ENCODE measurements at places on chromosomes 16 and 17. TPM values are rescaled to one million over a fixed set of nuclear protein-coding genes. Genes with fewer than 3 reads are reported as not detected.

The SLC6A2 gene
- total RNA-seq: not detected

DNA sequence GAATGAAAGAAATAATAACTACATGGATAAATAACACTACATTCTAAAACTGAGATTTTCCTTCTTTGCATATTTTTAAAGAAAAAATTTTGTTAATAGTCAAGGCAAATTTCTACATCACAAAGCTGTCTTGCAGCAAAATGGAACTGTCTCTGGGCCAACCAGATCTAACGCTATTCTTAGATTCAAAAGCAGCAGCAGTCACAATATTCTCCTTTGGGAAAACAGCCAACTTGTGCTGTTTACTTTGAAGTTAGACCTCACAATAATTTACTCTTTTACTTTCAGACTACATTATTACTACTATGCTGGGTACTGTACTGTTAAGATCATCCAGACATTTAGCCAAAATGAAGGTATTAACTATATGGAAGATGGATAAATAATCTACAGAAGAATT is 189.1 kb downstream of the CEP112 start:
- DNase-seq: no peak

- no peak for DNase-seq
Observed at GRCh38 chr17:27804113-27804512, 3.8 kb upstream of the NOS2 start.

- no peak for DNase-seq
Observed at GRCh38 chr16:67129422-67129821, 19.7 kb downstream of the PHAF1 start.

GRCh38 chr16:27154705-27155521 is 48.4 kb upstream of the KDM8 start:
- DNase-seq: peak; percentile 77

DNA sequence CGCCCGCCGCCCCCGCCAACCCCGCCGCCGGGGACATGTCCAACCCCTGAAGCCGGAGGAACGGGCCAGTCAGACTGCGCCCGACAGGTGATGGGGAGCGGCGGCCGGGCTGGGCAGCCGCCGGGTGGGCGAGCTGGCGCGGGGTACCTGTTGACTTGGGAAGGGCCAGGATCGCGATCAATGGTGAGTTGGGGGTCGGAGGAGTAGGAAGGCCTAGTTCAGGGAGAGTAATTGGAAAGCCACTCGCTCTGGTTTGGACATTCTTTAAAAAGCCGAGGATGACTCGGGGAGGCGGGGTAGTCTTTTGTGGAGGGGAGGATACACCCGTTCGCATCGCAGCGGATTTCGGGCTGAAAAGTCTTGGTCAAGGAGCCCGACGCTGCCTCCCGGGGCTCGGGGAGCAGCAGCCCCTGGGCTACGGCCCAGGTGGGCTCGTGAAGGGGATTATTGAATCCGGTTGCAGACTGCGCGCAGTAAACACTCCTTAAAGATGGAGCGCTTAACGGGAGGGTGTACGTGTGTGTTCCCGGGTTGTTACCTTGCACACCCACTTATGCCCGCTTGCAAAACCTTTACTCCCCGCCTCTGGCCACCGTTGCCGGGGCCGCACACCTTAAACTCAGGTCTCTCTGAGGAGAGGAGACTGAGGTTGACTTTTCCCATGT is 123.8 kb downstream of the GOSR1 start:
- DNase-seq: no peak

- DNase-seq: no peak
Observed at GRCh38 chr17:77874303-77875050, 84.0 kb upstream of the TNRC6C start.

DNA sequence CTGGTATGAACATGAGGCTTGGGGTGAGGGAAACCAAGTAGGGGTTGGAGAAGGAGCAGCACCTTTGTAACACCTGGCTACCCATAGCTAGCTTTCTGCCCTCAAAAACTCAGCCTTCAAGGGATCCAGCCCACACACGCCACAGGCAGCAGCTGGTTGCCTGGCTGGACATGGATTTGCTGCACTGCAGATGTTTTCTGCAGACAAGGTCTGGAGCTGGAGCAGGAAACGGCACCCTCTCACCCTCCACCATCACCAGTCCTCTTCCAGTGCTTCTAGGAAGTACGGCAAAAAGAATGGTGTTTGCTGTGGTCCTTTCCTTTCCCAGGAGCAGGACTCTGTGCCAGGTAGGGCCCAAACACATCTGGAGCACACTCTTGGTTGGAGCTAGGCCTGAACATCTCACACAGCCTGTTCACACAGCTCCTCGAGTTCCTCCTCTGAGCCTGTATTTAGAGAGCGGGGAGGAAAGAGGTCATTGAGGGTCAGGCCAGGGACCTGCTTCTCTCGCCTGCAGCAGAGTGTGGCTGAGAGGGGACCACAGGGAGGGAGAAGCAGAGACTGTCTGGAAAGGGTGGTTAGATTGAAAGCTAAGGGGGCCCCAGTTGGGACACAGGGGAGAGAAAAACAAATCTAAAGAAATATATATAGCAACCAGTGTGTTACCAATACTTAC is 2.7 kb upstream of the SUPT4H1 start:
- no peak for DNase-seq

The PRSS21 gene
- total RNA-seq: not detected

DNA sequence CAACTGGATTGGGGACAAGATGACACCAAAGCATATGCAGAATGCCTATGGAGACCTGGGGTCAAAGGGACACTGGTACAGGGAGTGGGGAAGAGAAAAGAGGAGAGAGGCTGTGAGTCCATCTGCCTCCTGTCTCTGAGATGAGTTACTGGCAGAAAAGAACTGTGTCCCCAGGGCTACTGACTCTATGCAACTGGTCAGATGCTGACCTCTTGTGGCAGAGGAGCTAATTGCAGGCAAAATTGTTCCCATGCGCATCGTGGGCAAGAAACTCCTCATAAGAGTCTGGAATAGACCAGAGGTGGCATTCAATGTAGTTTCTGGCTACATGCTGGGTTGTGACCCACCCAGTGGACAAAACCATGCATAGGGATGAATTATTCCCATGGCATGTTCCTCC is 26.1 kb upstream of the MLKL start:
- no peak for DNase-seq

GRCh38 chr17:18978050-18978449 is 26.1 kb downstream of the SLC5A10 start:
- DNase-seq: no peak

The RAB26 gene
- total RNA-seq: 0.87 TPM

- DNase-seq: peak; percentile 72
Observed at GRCh38 chr17:31842195-31843069, 16.6 kb downstream of the COPRS start.

DNA sequence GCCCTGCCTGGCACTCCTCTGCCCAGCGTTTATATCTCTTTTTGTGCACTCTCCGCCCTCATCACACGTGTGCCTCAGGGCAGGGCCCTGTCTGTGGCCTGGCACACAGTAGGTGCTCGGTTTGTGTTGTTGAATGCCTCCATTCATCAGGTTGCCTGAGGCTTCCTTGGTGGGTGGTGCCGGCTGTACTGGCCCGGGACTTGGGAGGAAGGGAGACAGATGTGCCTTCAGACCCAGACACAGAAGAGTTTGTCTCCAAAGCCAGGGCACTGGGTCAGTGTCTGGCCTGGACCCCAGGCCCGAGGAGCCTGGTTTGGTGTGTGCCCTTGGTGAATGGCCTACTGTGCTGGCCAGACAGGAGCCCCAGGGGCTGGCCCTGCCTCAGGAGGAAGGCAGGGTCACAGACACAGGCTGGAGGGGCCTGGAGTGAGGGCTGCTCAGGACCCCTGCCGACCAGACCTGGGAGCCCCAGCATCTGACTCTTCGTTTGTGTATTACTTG is 71.6 kb downstream of the RAI1 start:
- DNase-seq: no peak

- DNase-seq: peak; percentile 58
Observed at GRCh38 chr17:74216505-74216904, 3.1 kb downstream of the TTYH2 start.

GRCh38 chr16:17461951-17462729 is 8.6 kb downstream of the XYLT1 start:
- no peak for DNase-seq

- DNase-seq: no peak
Observed at GRCh38 chr17:7721612-7722011, 4.1 kb downstream of the DNAH2 start.

DNA sequence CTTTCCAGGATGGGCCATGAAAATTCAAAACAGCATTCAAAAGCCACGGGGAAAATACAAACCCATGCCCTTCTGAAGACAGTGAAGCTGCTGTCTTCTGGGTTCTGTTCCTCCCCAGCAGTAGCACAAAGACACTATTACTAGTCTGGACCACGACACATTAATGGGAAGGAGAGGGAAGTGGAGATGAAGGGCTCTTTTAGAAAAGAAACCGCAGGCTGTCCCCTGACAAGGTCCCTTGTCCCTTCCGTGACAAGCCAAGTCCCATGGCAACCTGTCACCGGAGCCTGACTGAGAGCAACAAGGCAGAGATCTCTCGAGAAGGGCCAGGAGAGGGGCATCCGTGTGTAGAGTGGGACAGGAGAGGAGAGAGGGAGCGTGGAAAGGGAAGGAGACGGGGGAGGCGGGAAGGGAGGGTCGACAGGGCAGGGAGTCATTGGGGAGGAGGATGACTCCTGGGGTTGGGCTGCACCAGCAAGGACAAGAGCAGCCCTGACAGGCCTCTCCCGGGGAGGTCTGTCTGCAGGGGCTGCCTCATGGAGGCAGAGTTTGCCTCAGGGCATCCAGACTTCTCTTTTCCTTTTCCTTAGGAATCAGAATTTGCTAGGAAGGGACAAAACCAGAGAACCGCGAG is 436.2 kb downstream of the SLC39A11 start:
- DNase-seq: no peak

The PPM1E gene
- 2.3 TPM for total RNA-seq

DNA sequence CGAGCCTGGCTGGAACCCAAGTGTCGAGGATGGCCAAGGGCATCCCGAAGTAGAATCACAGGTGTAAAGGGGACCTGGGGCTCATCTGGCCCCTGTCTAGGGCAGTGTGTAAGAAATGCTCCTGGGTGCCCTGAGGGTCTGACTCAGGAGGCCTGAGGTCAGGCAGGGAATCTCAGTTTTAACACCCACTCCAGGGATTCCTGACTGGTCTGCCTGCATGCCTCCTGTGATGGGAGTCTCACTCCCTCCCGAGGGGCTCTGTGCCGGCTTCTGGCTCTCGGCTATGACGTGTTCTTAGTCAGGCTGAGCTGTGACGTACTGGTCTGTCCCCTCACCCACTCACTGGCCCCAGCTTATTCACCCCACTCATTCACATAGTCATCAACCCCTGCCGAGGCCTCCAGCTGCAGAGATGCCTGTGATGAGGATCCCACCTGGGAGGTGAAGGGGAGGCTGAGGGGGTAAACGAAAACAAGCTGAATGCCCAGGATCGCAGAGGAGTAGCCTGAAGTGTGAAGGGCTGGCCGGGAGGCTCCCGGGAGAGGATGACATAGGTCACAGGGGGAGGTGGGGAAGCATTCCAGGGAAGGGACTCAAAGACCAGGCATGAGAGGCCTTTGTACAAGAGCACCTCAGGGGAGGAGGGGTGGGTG is 23.8 kb downstream of the FAM83G start:
- DNase-seq: no peak

The OR1A2 gene
- total RNA-seq: not detected

The LRRC75A gene
- 1.1 TPM for total RNA-seq

GRCh38 chr16:54031107-54031760 is 255.4 kb downstream of the IRX3 start:
- no peak for DNase-seq

DNA sequence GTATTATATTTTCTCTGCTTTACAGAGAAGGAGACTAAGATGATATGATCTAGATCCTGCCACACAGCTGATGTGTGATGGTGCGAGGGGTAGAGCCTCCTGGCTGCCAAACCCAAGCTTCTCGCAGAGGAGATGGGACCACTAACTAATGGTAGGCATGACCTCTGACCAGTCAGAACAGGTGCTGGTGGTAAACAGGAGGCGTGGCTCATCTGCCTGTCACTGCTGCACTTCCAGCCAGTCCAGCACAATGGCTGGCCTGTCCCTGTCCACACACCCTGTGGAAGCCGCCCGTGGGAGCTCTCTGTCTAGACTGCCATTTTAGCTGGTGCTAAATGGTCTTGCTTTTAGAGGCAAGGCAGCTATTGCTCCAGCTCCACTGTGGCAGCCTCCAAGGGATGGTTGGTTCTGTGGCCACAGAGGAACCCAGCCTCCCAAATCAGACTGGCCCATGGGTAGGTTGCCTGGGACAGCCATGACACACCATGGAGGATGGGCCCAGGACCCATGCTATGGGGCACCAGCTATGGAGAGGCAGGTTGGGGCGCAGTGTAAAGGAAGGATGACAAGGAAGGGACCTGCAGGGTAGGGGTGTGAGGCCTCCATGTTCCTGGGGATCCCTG is 86.7 kb downstream of the KSR1 start:
- DNase-seq: no peak

DNA sequence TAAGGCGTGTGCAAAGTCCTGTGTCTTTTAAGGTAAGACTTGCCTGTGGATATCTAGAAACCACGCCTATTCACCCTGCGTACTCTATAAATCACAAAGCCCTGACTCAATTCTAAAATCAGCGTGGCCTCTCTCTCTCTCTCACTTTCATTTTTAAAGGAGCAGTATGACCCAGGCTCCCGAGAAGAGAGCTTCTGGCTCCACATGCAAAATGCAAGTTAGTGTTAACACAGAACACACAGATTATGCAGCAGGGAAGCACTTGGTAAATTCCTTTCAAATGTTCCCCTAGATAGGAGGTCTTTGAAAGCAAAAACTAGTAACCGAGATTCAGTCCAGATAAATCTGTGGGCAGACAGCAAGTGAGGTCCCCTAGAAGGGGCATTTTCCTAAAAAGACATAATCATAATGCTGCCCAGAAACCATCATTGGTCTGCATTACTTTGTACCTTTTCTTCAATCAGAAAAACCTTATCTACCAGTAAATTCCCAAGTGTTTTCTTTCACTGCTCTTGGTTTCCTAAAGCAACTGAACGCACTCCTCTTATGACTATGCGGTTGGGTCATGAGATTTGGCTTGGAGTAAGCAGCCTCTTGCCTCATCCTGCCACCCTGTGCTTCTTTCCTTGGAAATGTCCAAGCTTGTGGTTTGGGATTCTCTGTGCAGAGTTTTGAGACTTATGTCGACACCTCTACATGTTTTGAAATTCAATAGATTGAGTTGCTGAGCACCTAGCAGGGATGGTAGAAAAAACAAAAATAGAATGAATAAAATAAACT is 31.7 kb upstream of the KCNJ2 start:
- no peak for DNase-seq

The CCL3 gene
- not detected for total RNA-seq

- no peak for DNase-seq
Observed at GRCh38 chr16:47229053-47230050, 85.6 kb upstream of the NETO2 start.

The CETP gene
- total RNA-seq: 0.32 TPM

DNA sequence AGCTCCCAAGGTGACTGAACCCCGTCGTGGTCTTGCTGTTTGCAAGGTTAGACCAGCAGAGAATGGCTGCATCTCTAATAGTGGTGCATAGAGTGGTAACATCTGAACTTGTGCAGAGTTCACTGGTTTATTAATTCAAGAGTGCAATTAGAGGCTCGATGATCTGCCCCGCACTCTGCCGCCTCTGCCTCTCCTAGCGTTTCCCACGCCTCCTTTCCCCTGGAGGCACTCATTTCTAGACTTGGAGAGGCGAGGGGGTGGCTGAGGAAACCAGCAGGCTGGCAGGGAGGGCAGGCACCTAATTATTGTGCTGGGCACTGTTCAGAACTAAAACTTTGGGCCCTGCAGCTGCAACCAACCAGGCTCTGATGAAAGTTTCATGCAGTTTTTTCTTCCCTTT is 363.5 kb upstream of the EEF2KMT start:
- DNase-seq: no peak

The WDR81 gene
- 10.4 TPM for total RNA-seq

The TLCD2 gene
- 2.4 TPM for total RNA-seq
